ENCODE measurements at places on chromosomes 1 and 21.
A peak's percentile ranks its signal among the peaks of the same experiment; 100 is the strongest.

- peak; percentile 56 for DNase-seq
Measured at GRCh38 chr21:45838634-45839033, 142.9 kb upstream of the COL6A1 start.

DNA sequence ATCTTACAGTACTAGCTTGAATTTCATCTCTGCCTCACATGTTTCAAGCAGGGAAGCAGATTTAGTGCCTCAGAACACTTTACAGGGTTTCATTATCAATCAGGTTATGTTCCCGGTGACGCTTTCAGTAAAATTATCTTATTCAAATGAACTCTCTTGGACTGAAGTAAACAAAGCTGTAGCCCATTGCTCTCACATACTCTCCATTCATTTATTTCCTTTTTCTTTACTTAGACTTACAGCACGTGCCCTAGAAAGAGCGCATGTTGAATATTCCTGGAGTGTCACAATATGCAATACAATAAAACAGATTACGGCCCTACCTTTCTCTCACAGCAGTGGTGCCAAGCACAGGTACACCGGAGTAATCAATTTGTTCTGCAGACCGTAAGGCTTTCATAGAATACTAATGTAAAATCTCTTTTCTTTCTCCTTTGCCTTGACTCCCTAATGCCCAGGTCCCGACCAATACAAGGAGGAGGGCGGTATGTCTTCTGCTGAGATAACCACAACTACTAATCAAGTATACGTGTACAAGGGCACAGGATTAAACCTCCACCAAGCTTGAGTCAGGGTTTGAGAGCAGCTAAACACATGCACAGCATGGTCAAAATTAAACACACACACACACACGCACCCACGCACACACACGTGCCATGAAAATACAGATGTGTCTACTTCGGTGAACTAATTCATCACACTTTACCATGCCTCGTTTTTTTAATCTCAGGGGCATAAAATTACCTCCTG lies 62.8 kb downstream of the NRIP1 start:
- DNase-seq = no peak

DNA sequence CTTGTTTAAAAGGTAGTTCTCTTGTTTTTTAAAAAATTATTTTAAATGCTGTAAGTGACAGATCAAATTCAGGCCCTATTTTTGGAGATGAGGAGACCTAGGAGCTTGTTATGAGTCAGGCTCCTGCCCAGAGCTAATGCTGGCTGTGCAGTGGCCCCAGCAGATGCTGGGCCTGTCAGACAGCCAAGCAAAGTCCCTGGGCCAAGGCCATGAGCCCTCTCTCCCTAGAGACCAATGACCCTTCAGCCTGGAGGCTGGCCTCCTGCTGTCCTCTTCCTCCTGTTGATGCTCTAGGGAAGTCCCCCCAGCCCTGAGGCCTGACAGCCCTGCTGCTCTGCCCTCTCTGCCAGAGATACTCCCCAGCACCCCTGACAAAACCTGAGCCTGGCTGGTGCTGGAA lies 128.1 kb upstream of the CTTNBP2NL start:
- no peak for DNase-seq

DNA sequence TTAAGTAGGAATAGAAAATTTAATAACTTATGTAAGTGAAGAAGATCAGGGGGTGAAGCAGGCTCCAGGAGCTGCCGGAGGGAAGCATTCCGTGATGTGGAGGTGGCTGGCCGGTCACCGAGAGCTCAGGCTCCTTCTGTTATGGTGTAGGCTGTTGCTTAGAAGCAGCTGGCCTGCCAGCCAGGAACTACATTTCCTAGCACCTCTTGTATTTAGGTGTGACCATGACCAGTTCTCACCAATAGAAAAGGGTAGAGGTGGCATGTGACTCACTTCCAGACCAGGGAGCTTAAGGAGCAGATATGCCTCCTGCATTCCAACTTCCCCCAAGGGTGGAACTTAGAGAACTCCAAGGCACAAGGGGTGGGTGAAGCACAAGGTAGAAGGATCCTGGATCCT lies 120.7 kb downstream of the ACTL8 start:
- DNase-seq = peak; percentile 63

- peak; percentile 74 for DNase-seq
Measured at GRCh38 chr1:200445213-200445612, 35.4 kb upstream of the ZNF281 start.

DNA sequence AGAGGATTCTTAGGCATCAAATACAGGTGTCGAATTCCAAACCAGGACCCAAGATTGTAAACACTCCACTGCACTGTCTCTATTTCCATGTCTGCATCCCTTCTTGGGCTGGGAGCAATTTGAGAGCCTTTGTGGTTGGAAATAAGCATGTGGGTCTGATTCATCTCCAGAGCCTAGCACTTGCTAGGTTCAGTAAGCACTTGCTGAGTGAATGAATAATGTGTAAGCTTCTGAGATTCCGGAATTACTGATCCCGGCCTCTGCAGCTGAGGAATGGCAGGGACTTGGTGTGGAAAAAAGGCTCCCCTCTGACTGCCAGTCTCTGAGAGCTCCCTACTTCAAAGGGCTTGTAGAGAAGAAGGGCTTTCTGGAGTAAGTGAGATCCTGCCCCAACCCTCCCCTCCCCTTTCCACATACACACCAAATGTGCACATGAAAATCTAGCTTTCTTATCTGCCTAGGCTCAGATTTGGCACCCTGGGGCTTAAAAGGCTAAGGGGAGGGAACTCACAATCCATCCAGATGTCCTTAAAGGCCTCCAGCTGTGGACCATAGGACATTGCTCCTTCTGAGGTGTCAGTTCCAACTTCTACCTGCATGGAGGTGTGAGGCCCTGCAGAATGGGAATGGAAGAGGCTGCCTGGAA lies 39.6 kb upstream of the TRABD2B start:
- DNase-seq = peak; percentile 7

GRCh38 chr1:246304484-246305259 lies 202.4 kb downstream of the SMYD3 start:
- no peak for DNase-seq

DNA sequence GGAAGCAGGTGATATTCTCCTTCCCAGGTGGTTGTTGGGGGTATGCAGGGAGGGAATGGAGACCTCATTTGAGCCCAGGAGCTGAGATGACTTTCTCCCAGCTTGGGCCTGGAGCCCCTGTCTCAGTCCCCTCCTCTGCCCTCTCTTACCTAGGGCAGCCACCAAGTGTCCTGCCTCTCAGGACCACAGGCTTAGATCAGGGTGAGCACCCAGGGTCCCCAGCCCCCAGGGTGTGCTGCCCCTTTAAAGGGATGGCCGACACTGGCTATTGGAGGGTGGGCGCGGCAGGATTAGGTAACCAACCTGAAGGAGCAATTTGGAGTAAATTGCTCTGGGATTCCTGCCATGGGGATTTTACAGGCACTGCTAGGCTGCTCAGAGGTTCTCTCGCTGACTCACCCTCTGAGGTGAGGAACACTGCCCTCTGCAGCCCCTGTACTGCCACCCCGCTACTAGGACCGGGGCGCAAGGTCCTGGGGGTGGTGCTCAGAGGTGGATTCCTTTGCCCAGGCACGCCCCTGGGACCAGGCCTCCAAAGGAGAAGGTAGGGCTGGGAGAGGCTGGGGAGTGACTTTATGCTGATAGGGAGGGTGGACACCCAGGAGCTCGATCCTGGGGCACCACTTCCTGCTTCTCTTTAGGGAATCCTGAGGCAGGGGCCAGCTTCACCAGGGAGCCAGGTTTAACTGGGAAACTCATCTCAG lies 1.5 kb downstream of the RPS6KA1 start:
- DNase-seq = peak; percentile 48

DNA sequence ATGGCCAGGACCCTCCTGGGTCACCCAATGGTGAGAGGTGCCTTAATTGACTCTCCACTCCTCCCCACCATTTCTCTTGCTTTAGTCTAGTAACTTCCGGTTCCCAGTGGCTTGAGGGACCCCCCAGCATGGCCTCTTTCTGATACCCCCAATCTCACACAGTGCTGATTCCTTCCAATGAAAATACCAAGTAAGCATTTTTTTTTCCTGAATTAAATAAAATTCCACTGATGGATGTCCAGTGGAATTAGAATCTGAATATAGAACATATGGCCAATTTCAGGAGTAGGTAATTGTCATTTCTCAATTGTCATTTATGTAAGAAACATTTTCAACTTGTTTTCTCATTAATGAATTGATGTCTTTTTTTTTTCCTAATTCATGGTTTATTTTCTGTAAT lies 9.5 kb downstream of the NOS1AP start:
- no peak for DNase-seq

DNA sequence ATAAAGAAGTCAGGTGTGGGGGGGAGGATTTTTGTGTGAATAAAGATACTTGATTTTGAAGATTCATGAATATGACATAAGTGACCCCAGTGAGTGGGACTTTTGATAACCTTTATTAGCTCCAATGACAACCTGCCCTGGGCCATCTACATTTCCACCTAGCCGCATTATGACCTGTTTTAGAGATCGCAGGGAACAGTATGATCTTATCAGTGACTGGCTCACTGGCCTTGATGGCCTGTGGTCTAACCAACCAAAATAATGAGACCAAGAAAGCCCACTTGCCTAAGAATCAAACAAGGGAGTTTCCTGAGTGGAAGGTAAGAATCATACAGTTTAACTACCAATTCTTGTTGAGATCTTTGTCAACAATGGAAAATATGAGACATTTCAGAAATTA lies 1.8 kb downstream of the ELAPOR1 start:
- no peak for DNase-seq

DNA sequence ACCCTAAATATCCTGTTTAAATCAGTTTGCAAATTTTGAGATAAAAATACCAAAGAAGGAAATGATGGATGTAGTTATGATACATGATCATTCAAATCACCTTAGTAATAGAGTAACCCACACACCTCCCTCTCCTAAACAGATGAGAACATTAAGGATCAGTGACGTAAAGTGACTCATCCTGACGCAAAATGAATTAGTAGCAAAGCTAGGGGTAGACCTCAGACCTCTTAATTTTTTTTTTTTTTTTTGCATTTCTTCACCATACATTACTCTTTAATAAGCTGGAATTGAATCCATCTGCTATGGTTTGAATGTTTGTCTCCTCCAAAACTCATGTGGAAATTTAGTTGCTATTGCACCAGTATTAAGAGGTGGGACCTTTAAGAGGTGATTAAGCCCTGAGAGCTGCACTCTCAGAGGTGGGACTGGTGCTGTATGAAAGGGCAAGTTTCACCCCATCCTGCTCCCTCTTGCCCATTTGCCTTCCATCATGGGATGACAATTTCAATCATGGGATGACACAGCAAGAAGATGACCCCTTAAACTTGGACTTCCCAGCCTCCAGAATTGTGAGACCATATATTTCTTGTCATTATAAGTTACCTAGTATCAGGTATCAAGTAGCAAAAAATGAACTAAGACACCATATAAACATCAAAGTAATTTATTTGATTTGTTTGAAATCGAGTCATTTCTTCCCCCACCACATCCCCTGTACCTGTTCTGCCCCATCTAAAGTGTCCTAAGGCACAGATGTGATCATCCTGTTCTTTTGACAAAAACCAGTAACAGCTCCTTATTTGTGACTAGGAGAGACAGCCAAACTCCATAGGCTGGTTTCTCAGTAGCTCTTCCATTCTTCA lies 114.6 kb upstream of the DUSP10 start:
- DNase-seq = peak; percentile 92
